Smooth muscle cell of the umbilical artery (primary cell): ENCODE measurements at places on chromosomes 1 and 21. TPM values are rescaled to one million over a fixed set of nuclear protein-coding genes. Genes with fewer than 3 reads are reported as not detected.

The CFHR1 gene
- total RNA-seq, result 0.18 and 0.30 TPM in 2 replicates

The LCA5L gene
- 3.0 and 4.8 TPM in 2 replicates for total RNA-seq

The APCS gene
- not detected in 2 replicates for total RNA-seq

The PGLYRP3 gene
- total RNA-seq, result not detected in 2 replicates

The FCRL1 gene
- not detected in 2 replicates for total RNA-seq

The KRTAP19-6 gene
- not detected in 2 replicates for total RNA-seq

The WDR4 gene
- total RNA-seq, result 9.2 and 21.8 TPM in 2 replicates

The SNX7 gene
- 49.6 and 61.4 TPM in 2 replicates for total RNA-seq

The CEP85 gene
- total RNA-seq, result 5.6 and 9.9 TPM in 2 replicates

The GBP6 gene
- not detected in 2 replicates for total RNA-seq

The NEK2 gene
- total RNA-seq, result 2.1 and 17.3 TPM in 2 replicates

The CFHR5 gene
- total RNA-seq, result not detected in 2 replicates

The AIM2 gene
- under 0.01 and 0.46 TPM in 2 replicates for total RNA-seq

The S100A2 gene
- 0.59 and 1.4 TPM in 2 replicates for total RNA-seq

The SELL gene
- total RNA-seq, result not detected in 2 replicates

The PRAMEF25 gene
- not detected in 2 replicates for total RNA-seq

The FAM163A gene
- 0.05 TPM in 1 of 2 replicates, not detected in the other for total RNA-seq

The ITSN1 gene
- total RNA-seq, result 65.3 and 84.8 TPM in 2 replicates

The PIGR gene
- total RNA-seq, result not detected in 2 replicates

The MARK1 gene
- total RNA-seq, result 0.59 and 3.5 TPM in 2 replicates

The HCRTR1 gene
- total RNA-seq, result 0.14 and 0.30 TPM in 2 replicates

The REG4 gene
- total RNA-seq, result not detected in 2 replicates

The KDF1 gene
- not detected in 2 replicates for total RNA-seq

The YTHDF2 gene
- 43.9 and 63.6 TPM in 2 replicates for total RNA-seq

The REN gene
- total RNA-seq, result not detected in 2 replicates

The RAVER2 gene
- 2.4 and 3.5 TPM in 2 replicates for total RNA-seq
